ENCODE measurements at places on chromosomes 3 and 15.

GRCh38 chr15:80841541-80841940 is 62.4 kb downstream of the CEMIP start:
- DNase-seq = no peak

GRCh38 chr3:152318512-152318911 is 49.8 kb downstream of the MBNL1 start:
- no peak for DNase-seq

- peak; percentile 29 for DNase-seq
Measured at GRCh38 chr3:158313338-158313927, 203.5 kb downstream of the RSRC1 start.

DNA sequence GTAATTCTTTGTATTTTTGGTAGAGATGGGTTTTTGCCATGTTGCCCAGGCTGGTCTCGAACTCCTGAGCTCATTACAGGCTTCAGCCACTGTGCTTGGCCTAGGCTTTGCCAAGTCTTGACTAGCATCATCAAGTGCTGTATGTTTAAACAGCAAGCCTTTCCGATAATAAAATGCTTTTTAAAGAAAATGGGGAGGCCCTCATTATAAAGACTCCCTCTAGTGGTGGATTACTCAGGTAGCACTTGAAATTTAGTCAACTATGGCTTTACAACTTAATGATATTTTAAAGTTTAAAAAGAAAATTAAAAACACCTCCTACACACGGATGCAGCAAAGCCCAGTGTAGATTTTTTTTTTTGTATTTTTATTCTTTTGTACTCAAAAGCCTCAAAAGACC is 213.6 kb downstream of the GAP43 start:
- DNase-seq = peak; percentile 29

DNA sequence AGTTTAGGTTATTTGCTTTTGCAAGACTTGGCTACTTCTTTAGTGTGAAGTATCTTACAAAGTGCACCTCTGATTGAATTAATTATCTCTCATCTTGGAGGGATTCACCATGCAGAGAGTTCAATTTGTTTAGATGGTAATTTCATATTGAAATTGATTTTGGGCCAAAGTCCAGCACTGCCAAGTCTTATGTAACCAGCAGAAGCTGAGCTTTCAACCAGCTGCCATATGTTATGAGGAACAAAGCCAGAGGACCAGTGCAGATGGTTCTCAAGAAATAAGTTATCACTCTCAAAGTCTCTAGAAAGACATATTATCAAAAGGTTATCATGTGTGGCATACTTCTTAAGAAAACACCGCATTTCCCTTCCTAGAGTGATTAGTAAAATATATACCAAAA is 29.0 kb downstream of the ABHD6 start:
- no peak for DNase-seq

GRCh38 chr3:53729618-53730017 is 116.6 kb downstream of the CHDH start:
- no peak for DNase-seq
